ENCODE measurements at places on chromosomes 16 and 17.

DNA sequence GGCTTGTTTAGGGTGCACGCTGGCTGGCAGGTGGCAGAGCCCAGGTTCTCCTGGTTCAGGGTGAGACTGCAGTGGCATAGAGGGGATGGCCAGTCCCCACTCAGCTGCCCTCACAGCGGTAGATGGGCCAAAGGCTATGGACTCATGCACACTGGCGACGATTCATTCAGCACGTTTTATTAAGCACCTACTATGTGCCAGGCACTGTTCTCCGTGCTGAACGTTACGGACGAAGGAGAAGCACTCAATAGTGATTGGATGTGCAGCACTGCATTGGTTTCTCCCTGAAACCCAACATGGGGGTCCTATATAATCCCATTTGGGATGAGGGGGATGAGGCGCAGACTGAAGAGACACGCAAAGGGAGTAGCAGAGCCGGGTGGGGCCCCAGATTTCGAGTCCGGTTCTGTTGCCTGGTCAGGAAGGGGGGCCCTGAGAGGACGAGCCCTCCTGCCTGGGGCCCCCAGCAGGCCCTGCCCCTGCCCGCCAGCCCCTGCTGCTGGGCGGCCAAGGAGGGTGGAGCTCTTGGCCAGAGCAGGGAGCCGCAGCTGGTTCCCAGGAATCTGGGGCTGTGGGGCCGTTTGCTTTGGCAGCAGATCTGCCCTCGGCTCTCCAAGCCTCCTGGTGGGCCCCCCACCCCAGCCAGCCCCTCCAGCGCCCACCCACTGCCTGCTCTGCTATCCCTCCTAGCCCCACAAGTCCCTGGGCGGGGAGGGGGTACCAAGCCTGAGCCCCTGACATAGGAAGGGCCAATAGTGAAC is 8.8 kb downstream of the GLIS2 start:
- DNase-seq, result no peak

DNA sequence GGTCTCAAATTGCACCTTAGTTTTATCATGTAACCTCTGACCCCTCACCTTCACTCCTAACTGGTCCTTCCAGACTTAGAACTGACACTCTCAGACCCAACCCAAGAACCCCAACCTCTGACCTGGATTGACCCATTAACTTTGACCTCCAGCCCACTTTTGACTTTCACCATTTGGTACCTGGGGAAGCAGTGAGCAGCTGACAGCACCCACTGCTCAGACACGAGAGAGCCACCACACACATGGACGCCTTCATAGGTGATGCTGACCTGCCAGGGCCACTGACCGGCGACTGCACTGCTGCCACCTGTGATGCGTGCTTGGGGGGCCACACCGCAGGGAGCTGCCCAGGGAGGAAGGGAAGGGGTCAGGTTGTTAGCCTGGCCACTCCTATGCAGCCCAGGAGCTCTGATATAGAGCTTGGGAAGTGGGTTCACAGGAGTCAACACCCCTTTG is 2.5 kb downstream of the PRSS8 start:
- DNase-seq, result no peak

- no peak for DNase-seq
Observed at GRCh38 chr16:57695680-57696069, 1.1 kb downstream of the DRC7 start.

DNA sequence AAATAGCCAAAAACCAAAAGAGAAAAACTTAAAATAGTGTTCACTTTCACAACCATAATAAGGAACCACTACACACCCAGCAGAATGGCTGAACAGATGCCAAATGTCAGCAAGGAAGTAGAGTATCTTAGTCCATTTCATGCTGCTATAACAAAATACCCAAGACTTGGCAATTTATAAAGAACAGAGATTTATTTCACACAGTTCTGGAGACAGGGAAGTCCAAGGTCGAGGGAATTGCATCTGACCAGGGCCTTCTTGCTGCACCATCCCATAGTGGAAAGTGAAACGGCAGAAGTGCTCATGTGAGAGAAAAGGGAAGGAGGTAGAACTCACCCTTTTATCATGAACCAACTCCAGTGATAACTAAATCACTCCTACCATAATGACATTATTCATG is 33.8 kb upstream of the CCL22 start:
- no peak for DNase-seq

DNA sequence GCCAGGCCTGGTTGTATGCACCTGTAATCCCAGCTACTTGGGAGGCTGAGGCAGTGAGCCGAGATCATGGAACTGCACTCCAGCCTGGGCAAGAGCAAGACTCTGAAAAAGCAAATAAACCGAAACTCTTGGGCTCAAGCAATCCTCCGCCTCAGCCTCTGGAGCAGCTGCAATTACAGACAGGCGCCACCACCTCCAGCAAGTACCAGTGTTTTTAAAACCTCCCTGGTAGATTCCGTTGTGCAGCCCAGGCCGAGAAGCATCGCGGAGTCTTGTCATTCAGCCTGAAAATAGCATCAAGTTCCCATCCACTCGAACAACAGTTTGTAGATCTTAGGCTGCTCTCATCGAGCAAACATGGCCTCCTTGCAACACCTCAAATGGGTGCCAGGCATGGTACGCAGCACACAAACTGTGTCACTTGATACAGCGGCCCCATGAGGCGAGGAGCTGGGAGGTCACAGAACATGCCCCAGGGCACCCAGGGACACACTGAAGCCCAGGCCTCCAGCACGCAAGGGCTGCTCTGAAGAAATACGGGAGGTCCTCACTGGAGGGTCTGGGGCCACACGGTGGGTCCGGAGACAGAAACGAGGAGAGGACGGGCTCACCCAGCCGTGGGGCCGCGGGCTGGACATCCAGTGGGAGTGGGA is 18.1 kb downstream of the TMC6 start:
- no peak for DNase-seq

GRCh38 chr17:52606098-52606497 is 447.6 kb upstream of the CA10 start:
- DNase-seq, result peak; percentile 4

DNA sequence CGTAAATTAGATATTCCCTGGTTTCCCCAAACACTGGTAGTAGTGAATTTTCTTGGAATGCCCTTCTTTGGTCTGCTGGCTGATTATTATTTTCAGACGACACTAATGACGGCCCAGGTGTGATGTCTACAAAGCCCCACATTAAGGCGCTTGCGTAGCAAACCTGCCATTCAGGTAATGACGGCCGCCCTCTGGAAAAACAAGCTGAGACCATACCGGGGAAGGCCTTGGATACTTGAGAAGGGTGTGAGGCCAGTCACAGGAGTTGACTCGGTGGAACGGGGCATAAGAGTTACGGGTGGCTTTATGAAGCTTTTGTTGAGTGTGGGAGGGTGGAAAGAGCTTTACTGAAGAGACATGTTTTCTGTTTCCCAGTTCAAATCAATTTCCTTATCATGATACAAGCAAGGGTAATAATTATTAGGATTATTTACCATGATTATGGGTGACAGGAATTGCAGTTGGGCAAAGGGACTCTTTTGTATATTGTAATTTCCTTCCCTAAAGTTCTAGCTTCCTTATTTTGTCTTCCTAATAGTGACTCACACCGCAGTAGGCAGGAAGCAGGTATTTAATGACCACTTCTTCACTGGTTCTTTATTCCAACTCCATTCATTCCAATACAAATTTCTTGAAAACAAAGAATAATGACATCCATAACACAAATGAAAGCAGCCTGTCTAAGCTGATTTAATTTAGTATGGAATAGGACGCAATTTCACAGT is 24.8 kb downstream of the KRT23 start:
- DNase-seq, result no peak

DNA sequence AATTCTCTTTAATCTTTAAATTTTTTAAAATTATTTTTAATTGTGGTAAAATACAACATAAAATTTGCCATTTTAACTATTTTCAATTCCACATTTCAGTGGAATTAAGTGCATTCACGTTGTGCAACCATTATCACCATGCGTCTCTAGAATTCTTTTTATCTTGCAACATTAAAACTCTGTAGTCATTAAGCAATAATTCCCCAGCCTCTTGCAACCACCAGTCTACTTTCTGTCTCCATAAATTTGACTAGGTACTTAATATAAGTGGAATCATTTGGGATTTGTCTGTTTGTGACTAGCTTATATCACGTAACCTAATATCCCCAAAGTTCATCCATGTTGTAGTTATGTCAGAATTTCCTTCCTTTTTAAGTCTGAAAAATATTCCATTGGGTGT is 79.1 kb downstream of the TAOK1 start:
- no peak for DNase-seq

DNA sequence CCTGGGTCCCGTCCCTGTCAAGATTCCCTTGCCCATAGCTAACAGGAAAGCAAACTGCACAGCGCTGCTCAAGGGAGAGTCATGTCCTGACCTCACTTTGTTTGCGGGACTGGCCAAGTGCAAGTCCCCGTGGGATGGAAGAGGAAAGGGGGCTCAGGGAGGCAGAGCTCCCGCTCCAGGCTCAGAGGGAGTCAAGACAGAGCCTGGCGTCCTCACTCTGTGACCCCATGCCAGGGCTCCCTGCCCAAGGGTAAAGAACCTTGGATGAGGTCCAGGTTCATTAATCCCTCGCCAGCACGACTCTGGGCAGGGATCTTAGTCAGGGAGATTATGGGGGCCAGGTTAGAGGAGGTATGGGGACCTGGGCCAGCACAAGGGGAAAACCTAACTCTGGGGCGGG is 51.5 kb upstream of the CBX4 start:
- DNase-seq, result no peak

DNA sequence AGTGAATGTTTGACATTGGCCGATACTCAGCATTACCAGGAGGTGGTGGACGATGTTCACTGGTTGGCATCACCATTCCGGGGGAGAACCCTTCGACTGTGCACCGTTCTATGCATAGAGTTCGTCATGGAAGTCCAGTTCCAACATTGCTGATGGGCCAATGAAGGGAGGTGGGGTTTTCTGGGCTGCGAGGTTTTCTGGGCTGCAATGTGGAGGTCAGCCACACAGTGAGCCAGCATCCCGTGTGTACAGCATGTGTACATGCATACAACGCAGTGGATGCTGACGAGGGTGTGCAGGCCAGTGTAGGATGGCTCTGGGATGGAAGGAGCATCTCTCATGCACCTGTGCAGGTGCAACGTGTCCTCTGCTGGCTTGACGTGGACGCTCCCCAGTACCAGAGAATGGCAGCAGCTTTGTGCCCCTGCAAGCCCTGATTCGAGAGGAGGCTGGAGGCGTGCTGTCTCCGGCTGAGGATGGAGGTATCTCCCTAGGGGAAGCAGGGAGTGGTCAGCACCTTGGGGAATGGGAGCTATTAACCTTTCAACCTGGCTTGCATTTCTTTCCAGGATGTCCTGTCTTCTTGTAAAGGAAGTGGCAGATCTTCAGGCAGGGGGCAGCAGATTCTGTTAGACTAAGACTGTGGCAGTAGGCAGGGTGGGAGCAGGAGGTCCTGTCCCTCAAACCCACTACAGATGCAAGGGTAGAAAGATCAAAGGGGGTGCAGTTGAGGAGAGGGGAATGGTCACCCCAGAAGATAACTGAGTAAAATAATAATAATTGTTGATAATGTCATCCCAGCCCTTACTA is 98.2 kb downstream of the CYLD start:
- no peak for DNase-seq

- DNase-seq, result no peak
Observed at GRCh38 chr16:80210787-80211186, 330.0 kb upstream of the DYNLRB2 start.

DNA sequence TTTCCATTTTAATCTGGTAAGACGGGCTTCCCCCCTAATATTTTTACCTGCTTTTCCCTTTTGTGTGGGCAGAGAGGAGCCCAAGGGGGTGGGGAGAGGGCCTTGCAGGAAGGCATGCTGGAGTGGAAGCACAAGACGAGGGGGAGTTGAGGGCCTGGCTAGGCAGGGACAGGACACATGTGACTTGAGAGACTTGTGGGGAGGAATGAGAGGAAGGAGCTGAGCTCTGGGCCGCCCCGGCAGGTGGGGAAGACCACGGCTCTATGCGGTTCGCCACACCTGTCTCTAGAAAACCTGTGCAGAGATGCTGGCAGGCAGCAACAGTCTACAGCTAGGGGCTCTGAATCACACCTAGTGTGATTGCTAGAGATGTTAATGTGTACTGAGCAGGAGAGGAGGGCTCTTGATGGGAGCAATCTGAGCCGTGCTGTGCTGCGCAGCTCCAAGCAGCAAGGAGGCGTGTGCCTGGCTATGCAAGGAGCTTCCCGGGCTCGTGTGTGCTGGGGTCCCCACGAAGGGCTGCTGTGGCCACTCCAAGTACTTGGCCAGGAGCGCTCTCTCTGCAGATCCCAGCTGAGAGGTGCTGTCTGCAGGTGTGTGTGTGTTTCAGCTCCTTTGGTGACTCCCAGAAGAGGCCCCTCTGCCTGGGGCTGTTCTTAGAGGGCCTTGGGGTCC is 50.2 kb downstream of the PDPK1 start:
- DNase-seq, result no peak

DNA sequence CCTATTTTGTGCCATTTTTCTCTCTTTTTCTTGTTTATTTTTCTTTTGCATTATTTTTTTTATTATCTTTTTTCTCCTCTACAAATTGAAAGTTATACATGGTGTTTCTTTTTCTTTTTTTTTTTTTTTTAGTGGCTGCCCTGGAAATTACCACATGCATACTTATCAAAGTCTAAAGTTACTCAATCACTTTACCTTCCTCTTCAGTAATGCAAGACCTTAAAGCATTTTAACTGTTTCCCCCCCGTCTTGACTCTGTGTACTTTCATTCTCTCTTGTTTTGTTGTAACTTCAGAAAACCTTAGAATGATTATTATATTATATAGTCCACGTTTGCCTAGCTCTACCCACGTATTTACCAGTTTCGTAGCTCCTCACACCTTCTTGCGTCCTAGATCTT is 33.3 kb upstream of the SMPD3 start:
- no peak for DNase-seq

- DNase-seq, result no peak
Observed at GRCh38 chr17:46742565-46743270, 75.8 kb downstream of the WNT3 start.

- no peak for DNase-seq
Observed at GRCh38 chr16:84673561-84673960, 25.2 kb downstream of the KLHL36 start.

DNA sequence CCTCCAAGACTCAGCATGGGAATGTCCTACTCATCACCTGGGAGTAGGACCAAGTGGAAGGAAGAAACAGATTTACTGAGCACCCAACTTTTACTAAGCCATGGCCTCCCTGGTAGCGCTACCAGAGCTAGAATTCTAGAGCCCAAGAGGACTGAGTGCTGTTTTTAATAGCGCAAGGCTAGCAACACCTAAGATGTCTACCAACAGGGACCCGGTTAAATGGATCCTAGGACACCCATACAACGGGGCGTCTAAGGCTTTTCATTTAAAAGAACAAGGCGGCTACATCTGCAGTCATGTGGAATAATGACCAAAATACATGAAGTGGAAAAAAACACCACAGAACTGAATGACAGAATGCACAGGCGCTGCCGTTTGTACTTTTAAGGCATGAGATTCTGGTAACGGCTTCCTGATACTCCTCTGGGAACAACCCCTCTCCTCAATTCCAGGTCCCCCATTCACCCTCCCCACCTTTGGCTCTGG is 5.1 kb downstream of the GGA2 start:
- no peak for DNase-seq

- DNase-seq, result no peak
Observed at GRCh38 chr17:39461926-39462569, 762 bp downstream of the CDK12 start.

GRCh38 chr16:47604306-47604705 is 143.2 kb downstream of the PHKB start:
- DNase-seq, result peak; percentile 4

Measured in fibroblast of skin of left quadriceps (primary cell).